ENCODE measurements at places on chromosomes 6 and 20.

GRCh38 chr6:161418463-161418945 lies 144.6 kb upstream of the AGPAT4 start:
- no peak for DNase-seq

- DNase-seq = no peak
Observed at GRCh38 chr20:38148328-38149102, 16.6 kb downstream of the TGM2 start.

- no peak for DNase-seq
Observed at GRCh38 chr20:39986173-39986904, 702.7 kb downstream of the MAFB start.

- DNase-seq = peak; percentile 51
Observed at GRCh38 chr6:134175532-134176263, 123.3 kb upstream of the SLC2A12 start.

- DNase-seq = no peak
Observed at GRCh38 chr20:33148040-33148439, 19.9 kb upstream of the BPIFA2 start.

DNA sequence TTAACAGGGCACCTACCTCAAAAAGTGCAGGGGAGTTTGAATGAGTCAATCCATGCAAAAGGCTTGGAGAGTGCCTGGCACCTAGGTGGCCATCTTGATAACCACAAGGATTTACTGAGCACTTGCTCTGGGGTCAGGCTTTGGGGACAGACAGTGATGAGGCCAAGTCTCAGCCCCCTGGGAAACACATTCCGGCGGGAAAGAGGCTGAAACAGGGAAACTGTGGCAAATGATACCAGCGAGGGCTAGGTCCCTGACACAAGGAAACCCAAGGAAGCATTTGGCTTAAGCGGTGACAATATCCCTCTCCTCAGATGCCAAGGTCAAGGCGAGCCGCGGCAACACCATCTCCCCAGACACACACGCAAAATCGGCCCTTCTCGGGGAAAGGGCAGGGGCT lies 527 bp upstream of the DOK5 start:
- no peak for DNase-seq
